NCI-H446 (cell line): ENCODE measurements at places on chromosomes 7 and 10.

DNA sequence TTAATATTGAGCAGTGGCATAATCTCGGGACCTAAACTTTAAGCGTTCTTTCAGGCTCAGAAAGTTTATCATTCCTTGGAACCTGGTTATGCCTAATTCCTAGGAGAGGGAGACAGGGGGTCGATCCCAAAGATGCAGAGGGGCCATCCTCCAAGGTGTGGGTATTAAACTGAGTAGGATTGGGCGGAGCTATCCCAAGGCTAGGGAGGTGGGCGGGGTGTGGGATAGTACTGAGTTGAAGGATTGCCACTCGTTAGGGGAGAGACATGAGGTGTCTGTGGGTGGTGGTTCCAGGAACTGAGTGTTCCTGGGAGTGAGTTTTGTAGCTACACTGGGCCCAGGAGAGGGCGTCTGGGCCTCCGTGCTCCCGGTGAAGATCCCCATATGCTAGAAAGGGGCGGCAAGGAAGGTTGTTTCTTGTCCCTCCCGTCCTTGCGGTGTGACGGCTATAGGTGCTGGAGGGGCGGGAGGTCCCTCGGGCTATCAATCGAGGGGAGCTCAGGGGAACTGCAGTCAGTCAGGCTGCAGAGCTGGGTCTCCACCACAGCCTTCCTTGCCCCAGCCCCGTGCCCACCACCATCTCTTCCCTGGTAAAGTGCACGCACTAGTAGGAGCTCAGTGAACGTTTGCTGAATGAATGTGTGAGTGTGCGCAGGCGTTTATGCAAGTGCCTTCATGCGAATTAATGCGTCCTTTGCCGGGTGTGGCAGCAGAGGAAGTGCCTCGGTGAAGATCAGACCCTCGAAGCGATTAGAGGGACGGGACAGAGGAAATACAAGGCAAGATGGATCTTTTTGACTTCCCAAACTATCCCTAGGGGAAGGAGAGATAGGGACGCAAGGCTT, 3.0 kb upstream of the HMX2 start:
- DNase-seq, result no peak

GRCh38 chr10:99742701-99743100, 10.7 kb downstream of the CUTC start:
- DNase-seq, result no peak

- DNase-seq, result no peak
Observed at GRCh38 chr10:116809483-116810119, 39.7 kb upstream of the ENO4 start.

DNA sequence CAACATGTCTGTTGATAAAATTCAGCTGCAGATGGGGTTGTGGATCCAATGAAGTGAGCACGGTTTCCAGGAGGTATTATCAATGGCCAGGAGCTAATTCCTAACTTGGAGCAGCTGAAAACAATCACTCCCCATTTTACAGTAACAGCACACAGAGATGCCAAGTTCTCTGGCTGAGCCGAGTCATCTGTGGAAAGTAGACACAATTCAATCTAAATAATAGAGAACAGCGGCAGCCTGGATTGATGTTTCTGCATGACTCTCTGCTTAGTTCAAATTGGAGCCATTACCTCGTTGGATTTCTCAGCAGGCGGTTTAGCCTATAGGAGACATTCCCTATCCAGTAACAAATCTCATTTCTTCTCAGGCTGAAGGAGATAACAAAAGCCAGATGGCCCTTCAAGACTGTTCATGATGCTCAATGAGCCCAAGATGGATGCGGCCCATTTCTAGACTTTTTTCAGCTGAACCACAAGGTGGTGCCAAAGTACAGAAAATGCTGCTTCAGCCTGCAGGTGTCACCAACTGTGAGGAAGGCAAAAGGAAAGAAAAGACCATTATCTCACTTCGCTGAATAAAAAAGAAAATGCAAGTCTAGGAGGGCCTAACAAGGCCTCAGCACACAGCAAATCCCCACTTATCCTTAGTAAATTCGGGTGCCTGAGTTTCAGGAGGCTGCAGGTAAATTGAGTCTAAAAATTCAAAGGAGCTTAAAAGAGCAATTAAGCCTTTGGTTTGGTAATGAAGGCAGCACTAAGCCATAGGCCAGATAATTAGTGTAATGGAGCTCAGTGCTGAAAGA, 83.7 kb downstream of the SLC16A9 start:
- peak; percentile 81 for DNase-seq

- DNase-seq, result no peak
Observed at GRCh38 chr7:96903906-96904305, 101.4 kb upstream of the DLX6 start.

DNA sequence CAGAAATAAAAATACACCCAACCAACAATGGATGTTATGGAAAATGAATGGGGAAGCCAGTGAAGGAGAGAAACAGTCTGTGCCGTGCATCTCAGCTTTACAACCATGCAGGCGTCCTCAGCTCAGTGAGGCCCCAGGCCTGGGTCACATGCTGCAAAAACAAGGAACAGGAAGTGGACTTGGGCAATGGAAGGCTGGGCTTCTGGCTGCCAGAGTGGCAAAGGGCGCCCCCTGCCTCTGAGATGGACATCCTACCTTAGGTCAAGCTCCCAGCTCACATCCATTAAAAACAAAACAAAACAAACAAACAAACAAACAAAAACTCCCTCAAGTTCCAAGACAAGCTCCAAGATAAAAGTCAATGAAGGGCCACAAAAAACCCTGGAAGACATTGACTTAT, 54.7 kb upstream of the AFAP1L2 start:
- DNase-seq, result no peak

GRCh38 chr10:96089116-96089515, 41.0 kb upstream of the ZNF518A start:
- DNase-seq, result no peak

DNA sequence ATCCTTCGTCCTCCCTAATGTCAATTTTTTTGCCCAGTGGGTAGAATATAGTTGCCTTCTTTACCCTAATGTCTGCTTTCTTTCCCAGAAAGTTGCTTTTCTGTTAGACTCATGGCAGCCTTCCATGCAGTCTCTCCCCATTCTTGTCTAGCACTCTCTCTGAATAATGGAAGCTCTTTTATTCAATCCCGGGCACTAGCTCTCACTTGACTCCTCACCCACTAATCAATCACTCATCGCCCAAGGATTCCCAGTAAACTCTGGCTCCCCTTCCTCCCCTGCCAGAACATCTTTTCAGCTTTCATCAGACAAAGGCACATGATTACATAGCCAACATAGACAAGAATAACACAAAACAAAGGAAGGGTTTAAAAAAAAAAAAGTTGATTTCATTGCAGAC, 100.2 kb upstream of the RELN start:
- no peak for DNase-seq

- no peak for DNase-seq
Observed at GRCh38 chr10:5485290-5485689, 14.1 kb downstream of the CALML5 start.

- DNase-seq, result no peak
Observed at GRCh38 chr10:104487794-104488438, 134.3 kb downstream of the CFAP58 start.

GRCh38 chr7:16055263-16055976, 365.9 kb downstream of the CRPPA start:
- DNase-seq, result no peak

DNA sequence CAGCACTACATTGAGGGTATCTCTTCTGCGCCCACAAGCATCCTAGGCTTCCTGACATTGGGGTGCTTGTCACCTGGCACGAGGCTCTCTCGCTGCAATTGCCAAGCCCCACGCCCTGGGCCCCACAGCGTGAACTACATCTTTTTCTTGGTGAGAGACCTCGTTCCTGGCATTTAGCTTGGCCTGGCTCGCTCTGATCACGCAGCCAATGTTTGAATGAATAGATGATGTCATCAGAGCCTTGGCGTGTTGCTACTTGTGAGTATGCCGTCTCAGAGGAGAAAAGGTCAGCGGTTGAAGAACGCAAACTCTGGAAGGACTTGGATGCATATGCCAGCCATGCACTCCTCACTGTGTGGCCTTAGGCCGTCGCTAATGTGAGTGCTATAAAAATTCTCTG, 150.2 kb upstream of the AUTS2 start:
- DNase-seq, result no peak
